ENCODE measurements at places on chromosomes 2 and 18. TPM values are rescaled to one million over a fixed set of nuclear protein-coding genes. Genes with fewer than 3 reads are reported as not detected.

DNA sequence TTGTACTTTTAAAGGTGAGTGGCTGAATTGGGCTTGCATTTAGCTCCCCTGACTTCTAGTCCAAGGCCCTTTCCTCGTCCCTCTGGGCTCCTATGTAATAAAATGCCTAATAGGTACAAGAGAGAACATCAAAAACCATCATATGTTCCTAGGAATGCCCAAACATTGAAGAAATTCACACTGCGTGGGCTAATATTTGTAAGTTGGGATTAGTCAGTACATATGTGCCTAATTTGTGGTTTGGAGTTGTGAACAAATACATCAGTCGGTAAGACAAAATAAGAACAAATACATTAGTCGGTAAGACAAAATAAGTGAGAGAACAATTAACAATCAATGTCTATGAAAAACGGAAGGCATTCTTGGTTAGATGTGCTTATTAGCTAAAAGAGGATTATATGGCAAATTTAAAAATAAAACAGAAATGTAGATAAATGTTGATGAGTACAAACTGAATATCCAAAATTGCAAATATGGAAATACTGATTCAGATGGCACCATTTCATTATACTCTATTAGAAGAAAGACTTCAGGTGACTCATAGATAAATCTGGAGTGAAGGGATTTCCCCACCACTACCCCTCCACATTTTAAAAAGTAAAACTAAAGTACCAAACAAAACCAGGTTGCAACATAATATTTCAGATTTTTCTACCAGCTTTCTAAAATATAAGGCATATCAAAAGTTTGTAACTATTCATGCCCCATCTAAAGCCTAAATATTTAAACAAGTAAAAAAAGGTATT, 325.4 kb downstream of the ZEB2 start:
- H3K4me3 ChIP-seq, result no peak overlapping the region
- no peak for DNase-seq
- H3K27ac ChIP-seq, result no peak overlapping the region
- H3K27me3 ChIP-seq, result no peaks in the 10 kb centered on the region

- H3K36me3 ChIP-seq, result no peaks in the 10 kb centered on the region
- DNase-seq, result peak; percentile 85
- H3K27me3 ChIP-seq, result no peaks in the 10 kb centered on the region
- peaks cover 5% of the 10 kb centered on the region for H3K4me1 ChIP-seq
Measured at GRCh38 chr18:26579941-26580618, 31.7 kb upstream of the KCTD1 start.

DNA sequence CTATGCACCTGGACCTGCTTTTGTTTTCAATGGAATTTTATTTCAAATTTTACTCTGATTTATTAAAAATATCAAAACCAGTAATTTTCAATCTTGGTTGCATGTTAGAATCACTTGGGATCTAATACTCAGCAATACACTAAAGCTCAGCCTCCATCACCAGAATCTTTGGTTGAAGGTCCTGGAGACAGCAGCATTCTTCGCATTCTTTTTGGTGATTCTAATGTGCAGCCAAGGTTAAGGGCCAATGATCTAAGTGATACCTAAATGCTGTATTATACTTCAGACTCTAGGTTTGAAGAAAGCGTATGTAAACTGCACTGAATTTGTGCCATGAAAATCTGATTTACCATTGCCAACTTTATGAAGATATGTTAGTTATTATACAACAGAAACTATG, 493.1 kb downstream of the XIRP2 start:
- no peak overlapping the region for H3K4me3 ChIP-seq
- DNase-seq, result no peak
- no peaks in the 10 kb centered on the region for H3K27me3 ChIP-seq
- no peaks in the 10 kb centered on the region for H3K36me3 ChIP-seq

GRCh38 chr2:25576596-25576995, 96.8 kb downstream of the DTNB start:
- DNase-seq, result no peak
- no peak overlapping the region for H3K27ac ChIP-seq
- no peaks in the 10 kb centered on the region for H3K36me3 ChIP-seq

DNA sequence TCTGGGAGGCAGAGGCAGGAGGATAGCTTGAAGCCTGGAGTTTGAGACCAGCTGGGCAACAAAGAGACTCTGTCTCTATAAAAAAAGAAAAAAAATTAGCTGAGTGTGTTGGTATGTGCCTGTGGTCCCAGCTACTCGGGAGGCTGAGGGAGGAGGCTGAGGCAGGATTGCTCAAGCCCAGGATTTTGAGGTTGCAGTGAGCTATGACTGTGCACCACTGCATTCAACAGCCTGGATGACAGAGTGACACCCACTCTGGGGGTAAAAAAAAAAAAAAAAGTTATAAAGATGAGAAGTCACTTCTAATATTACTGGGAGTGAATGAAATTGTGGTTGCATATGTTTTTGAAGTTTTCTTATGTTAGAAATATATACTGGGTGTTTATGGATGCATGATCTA, 71.6 kb downstream of the C2orf74 start:
- no peak for DNase-seq
- no peaks in the 10 kb centered on the region for H3K27me3 ChIP-seq
- H3K36me3 ChIP-seq, result peaks cover 47% of the 10 kb centered on the region

DNA sequence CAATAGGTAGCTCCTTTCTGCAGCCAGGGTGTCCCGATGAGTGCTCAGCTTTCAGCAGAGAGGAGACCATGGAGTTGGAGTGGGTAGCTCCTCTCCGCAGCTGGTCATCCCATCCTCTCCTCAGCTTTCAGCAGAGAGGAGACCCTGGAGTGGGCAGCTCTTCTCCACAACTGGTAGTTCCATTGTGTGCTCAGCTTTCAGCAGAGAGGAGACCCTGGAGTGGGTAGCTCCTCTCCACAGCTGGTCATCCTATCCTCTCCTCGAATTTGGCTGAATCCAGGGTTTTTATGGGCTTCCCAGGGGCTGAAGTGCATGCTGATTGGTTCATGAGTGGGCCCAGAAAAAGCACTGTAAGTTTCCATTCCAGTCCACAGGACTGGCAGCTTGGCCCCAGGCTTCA, 75.2 kb downstream of the NCOA1 start:
- H3K36me3 ChIP-seq, result no peaks in the 10 kb centered on the region
- no peaks in the 10 kb centered on the region for H3K27me3 ChIP-seq
- H3K4me3 ChIP-seq, result no peak overlapping the region
- no peak overlapping the region for H3K27ac ChIP-seq
- DNase-seq, result no peak

DNA sequence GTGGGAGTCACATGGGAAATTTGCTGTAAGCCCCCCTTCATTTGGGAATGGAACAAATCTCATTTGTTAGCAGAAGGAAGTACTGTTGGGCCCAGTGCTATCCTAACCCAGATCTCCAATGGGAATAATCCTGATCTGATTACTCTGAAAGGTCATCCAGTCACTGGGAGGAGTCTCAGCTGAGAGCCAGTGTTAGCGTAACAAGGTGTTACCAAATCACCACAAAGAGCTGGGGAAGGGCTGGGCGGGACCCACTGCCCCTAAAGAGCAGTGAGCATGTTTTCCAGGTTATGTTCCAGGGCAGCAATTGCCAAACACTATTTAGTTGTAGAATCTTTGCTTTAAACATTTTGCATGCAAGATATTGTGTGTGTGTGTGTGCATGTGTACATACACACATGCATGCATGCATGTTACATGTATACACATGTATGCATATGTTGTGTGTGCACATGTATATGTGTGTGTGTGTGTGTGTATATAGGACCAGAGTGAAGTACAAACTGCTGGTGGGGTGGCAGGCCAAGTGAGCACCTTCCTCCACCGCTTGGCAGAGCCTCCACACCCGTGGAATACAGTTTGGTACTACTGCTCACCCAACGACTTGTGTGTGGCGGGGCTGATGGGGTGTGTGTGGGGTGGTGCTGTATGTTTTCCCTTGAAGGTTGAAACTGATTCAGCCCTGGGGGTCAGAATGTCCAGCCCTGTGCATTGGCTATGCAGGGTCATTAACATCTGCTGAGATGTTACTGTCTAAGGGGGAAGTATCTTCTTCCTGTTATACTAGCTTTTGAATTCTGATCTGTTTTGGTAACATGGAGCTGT, 15.2 kb downstream of the INPP5D start:
- no peaks in the 10 kb centered on the region for H3K27me3 ChIP-seq
- no peak overlapping the region for H3K4me3 ChIP-seq
- H3K27ac ChIP-seq, result peak overlapping the region; percentile 82
- no peak for DNase-seq
- H3K4me1 ChIP-seq, result peaks cover 40% of the 10 kb centered on the region

ACKR3 gene
- total RNA-seq, result 11.6 TPM

Data from upper lobe of left lung (tissue), 6 donors.